ENCODE measurements at places on chromosomes 16 and 17.

DNA sequence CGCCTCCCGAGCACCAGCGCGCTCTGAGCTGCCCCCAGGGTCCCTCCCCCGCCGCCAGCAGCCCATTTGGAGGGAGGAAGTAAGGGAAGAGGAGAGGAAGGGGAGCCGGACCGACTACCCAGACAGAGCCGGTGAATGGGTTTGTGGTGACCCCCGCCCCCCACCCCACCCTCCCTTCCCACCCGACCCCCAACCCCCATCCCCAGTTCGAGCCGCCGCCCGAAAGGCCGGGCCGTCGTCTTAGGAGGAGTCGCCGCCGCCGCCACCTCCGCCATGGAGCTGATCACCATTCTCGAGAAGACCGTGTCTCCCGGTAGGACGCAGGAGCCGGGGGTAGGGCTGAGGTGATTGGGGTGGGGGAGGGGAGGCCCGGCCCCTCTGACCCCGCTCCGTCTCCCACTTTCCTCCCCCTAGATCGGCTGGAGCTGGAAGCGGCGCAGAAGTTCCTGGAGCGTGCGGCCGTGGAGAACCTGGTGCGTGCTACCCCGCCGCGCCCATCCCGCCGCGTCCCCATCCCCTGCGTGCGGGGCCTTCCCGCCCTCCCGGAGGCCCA, 329 bp downstream of the KPNB1 start:
- DNase-seq: no peak

- no peak for DNase-seq
These were observed 47.4 kb downstream of the RBFOX3 start for GRCh38 chr17:79563237-79564013.

DNA sequence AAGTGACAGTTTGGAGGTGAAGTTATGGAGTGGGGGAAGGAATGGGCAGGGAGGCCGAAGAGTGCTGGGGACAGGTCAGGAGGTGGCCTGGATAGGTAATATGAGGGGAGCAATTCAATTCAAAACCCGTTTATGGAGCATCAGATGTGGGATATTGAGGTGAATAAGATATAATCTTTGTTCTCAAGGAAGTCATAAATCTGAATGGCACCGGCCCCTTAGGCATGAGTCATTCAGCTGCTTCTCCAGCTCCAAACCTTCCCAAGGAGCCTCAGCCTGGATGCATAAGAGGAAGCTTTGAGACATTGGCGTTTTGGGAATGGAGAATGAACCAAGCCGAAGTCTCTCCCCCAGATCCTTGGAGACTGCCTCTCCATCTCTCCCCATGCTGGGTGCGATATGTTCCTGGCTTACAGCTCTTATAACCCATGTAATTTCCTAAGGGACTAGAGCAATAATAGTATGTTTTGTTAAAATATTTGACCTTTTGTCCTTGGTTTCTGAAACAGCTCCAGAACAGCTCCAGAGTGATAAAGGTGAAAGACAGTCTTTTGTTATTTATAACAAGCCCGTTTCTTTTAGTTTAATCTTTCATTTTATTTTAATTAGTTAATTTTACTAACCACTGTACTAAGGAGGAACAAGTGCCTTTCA, 1.7 kb downstream of the TUBG2 start:
- no peak for DNase-seq

DNA sequence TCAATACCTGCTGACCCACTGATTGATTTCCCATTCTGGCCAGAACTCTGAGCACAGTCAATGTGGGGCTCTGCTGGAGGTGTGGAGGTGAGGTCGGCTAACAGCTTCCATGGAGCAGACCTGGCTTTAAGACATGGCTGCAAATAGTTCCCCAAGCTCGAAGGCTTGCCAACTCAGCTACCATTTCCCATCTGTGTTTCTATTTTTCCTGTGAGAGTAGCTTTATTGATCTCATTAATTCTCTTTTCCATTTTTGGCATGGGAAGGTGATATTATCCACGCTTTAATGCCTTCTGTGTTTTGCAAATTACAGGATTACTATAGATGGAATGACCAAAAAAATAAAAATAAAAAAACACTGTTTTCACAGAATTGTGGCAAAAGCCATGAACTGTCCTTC, 151.6 kb upstream of the XYLT1 start:
- DNase-seq: no peak

- DNase-seq: no peak
These were observed 17.4 kb upstream of the ZNHIT3 start for GRCh38 chr17:36468903-36469635.

DNA sequence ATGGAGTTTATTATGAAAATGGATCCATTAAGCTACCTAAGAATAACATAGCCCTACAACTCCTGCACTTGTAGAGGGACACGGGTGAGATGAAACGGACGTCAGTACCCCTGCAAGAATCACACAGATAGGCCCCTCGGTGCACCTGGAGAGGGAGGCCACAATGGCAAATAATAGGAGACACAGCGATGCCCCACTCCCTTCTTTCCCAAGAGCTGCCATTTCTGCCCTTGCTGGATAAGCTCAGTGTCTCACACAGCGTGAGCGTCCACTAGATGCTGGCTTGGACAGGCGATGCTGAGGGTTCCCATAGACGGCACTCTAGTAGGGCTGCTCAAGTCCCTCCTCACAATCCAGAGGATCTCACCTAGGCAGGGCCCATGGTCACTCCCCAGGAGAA, 67.8 kb downstream of the ADCY9 start:
- no peak for DNase-seq

DNA sequence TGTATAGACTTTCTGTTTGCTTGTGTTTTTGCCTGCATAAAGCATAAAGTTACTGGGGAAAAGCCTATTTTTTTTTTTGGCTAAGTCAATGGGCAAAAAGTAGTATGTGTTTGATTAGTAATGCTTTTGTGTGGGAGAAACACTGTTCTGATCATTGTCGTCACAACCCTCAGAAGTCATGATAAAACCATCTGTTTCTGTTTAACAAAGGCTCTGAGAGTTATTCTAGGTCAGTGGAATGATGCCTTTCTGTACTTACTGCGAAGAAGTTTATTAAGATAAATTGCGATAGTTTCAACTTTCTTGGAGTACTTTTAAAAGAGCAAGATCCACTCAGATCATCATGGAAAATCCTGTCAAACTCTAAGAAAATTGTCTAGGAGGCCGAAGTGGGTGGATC, 80.9 kb downstream of the PRKCA start:
- DNase-seq: no peak

- no peak for DNase-seq
These were observed 19.1 kb downstream of the GPR142 start for GRCh38 chr17:74386386-74386785.

- no peak for DNase-seq
These were observed 16.0 kb downstream of the CAPN15 start for GRCh38 chr16:543301-544164.

- DNase-seq: no peak
These were observed 25.3 kb downstream of the CACNG1 start for GRCh38 chr17:67069603-67070136.

DNA sequence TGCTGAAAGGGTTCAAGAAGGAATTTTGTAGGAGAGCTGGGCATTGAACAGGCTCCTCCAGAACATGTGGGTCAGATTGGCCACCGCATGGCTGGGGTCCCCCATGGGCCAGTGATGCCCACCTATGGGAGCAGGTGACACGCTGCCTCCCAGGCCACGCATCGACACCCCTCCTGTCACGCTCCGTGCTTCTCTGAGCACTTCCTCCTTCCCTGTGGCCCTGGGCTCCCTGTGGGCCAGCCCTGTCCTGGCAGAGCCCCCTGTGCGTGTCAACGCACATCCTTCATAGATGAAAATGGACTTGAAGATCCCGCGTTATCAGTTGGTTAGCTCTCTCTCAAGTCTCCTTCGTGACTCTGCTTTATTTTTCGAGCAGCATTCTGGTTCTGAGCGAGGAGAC, 160.3 kb downstream of the RPTOR start:
- DNase-seq: no peak

DNA sequence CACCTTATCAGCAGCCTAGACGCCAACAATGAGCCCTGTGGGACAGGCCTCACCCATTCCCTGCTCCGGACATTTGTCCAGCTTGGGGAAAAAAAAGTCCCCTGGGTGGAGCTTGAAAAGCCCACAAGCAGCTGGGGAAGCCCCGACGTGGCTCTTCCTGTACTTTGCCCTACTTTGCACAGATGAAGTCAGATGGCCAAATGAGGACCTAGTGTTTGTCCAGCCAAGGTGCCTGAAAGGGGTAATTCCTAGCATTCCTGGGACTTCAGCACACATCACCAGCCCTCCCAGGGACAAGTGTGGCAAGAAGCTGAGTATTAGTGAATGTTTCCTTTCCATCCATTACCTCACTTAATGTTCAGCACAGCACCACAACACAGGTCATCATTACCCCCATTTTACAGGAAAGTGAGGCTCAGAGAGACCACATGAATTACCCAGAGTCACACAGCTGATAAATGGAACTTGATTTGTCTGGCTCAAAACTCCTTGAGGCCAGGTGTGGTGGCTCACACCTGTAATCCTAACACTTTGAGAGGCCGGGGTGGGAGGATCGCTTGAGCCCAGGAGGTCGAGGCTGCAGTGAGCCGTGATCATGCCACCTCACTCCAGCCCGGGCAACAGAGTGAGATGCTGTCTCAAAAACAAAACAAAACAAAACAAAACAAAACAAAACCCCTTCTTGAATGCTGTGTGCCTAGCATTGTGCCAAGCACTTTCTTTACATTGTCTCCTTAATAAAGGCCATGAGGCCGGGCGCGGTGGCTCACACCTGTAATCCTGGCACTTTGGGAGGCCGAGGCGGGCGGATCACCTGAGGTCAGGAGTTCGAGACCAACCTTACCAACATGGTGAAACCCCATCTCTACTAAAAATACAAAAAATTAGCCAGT, 19.9 kb upstream of the PLLP start:
- no peak for DNase-seq

GRCh38 chr16:1691276-1691675, 13.2 kb downstream of the JPT2 start:
- no peak for DNase-seq
